SIG-M5 (cell line): ENCODE measurements at places on chromosomes 12 and 14.

DNA sequence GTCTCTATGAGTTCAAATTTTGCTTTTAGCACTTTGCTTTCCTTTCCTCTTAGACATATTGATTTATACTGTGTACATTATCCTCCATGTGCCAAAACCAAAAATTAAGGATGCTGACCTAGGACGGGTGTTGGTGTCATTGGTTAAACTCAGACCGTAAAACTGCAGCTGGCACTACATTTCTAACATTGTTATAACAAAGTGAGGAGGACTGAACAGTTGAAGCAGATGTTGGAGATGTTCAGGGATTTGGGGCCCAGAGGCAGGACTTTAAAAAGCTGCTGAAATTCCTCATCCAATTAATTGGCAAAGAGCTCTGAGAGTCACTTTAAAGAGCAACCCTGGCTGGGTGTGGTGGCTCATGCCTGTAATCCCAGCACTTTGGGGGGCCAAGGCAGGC is 72.4 kb downstream of the TMTC1 start:
- no peak for DNase-seq

DNA sequence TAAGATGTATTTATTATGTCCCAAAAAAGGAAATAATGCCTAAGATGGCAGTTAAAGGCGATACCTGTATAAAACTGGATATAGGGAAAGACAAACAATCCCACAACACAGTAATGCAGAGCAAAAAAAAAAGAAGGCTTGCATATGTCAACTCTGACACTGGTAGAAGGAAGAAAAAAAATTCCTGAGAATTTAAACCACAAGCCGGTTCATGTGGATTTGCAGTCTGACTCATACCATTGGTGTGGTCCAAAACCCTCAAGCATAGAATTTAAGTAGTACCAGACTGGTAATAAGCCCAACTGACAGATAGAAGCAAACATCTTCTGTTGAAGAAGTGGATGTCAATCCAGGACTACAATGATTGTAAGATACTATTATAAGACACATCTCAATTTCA is 7.2 kb downstream of the DNAI7 start:
- DNase-seq, result no peak

- DNase-seq, result no peak
Measured at GRCh38 chr12:106455111-106455510, 97.6 kb downstream of the POLR3B start.

- DNase-seq, result no peak
Measured at GRCh38 chr12:27003421-27004381, 10.5 kb downstream of the TM7SF3 start.

GRCh38 chr14:59123531-59123930 is 64.9 kb upstream of the DAAM1 start:
- no peak for DNase-seq
